ENCODE measurements at places on chromosomes 6 and 20.
A peak's percentile ranks its signal among the peaks of the same experiment; 100 is the strongest.

DNA sequence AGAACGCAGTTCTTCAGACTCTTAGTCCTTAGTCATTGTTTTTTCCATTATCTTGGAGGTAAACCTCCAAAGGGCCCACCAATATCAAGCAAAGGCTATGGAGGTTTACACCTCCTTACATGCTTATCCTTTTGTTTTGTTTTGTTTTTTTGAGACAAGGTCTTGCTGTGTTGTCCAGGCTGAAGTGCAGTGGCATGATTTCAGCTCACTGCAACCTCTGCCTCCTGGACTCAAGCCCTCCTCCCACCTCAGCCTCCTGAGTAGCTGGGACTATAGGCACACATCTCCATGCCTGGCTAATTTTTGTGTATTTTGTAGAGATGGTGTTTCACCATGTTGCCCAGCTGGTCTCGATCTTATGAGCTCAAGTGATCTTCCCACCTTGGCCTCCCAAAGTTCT, 26.3 kb downstream of the ADGRG6 start:
- DNase-seq, result no peak

- DNase-seq, result no peak
Observed at GRCh38 chr6:84671183-84671582, 93.2 kb downstream of the TBX18 start.

DNA sequence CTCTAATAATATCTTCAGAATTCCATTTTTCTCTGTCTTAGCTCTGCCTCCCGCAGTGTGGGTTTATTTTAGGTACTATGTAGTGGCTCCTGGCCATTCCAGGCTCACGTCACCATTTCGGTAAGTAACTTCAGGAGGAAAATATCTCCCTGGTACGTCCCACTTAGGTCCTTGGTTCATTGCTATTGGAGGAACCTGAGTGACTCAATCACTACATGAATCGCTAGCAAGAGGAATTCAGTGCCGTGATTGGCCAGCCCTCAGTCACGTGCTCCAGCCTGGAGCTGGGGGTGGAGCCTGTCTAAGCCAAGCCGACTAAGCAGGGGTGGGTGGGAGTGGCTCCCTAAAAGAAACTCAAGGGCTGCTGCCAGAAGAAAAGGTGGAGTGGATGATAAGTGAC, 67.3 kb upstream of the E2F3 start:
- DNase-seq, result no peak

GRCh38 chr20:57316795-57317201, 12.8 kb upstream of the SPO11 start:
- no peak for DNase-seq

DNA sequence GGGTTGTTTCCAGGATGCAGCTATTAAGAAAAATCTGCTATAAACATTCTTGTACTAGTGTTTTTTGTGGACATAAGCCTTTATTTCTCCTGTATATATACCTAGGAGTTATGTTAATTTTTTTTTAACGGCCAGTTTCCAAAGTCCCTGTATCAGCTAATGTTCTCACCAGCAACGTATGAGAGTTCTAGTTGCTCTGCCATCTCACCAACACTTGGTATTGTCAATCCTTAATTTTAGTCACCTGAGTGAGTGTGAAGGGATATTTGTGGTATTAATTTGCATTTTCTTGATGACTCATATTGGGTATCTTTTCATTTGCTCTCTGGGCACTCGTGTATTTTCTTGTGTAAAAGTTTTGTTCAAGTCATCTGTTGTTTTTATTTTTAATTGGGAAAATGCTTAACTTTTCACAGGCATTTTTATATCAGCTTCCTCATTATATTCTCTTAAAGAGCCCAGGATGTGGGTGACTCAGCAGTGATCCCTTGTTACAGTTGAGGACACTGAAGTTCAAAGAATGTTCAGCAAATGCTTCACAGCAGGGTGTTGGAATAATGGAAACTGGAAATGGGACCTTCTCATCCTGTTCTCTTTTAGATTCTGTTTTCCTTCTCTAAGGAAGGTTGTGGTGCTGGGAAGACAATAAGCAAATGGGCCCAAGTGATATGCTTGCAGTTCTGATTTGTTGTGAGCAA, 211.7 kb upstream of the PRND start:
- peak; percentile 73 for DNase-seq

DNA sequence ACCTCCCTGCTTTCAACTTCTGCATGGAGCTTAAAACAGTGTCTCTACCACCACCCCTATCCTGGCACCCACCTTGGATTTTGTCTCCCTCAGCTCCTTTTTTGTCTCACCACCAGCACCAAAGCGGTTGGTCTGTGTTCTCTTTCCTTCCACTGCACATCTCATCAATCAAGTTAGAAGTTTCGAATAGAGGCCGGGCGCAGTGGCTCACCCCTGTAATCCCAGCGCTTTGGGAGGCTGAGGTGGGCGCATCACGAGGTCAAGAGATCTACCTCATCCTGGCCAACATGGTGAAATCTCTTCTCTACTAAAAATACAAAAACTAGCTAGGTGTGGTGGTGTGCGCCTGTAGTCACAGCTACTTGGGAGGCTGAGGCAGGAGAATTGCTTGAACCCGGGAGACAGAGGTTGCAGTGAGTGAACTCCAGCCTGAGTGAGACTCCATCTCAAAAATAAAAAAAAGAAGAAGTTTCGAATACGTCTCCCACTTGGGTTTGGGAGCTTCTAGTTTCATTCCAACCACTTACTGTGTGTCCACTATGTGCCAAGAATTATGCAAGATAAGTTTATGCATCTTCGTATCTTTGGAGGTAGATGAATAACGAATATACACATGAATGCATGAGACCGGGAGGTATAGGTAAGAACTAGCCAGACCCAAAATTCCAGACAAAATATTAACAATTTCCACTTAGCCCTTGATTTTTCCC, 5.9 kb downstream of the PCED1A start:
- DNase-seq, result no peak

DNA sequence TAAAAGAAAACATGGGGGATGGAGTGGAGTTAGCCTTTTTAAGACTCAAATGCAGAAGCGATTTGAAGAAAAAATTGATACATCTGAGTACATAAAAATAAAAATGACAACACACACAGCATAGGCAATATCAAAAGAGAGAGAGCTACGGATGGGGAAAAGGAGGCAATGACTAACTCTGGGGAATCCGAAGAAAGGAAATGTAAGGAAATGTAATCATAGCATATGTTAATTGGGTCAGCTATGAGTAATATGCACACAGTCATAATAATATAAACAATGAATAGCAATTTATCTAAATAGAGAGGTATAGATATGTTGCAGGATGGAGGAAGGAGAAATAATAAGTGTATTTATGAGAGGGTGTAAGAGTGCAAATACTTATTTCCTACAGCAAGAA, 83.4 kb downstream of the NOL4L start:
- no peak for DNase-seq

DNA sequence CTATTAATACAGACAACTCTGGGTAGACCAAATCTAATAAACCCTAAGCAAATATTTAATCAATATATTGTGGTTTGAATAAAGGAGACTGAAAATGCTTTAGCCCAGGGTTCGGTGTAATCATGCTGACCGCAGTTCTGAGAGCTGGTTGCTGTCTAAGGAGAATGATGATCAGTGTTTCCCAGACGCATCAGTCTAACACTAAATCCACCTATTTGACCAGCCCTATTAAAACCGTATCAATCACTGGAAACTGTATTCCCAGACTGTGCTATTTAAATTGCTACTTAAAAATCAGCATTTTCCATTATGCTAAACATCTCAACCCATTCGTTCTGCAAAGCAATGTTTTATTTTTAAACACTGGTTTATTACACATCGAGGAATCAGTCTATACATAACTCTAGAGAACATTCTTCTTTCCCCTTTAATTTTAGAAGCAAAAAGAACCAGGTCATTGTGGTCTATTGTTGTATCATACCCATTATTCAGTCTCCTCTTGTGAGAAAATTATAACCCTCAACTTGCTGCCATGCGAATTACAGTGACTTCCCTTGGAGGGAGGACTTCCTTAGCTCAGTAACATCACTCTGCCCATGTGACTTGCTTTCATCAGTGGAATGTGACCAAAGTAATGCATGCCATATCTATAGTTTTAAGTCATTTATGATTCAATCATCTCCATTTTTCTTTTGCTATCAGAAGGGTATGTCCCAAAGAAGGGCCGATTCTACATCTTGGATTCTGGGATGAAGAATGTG, 515.2 kb upstream of the JAG1 start:
- no peak for DNase-seq

DNA sequence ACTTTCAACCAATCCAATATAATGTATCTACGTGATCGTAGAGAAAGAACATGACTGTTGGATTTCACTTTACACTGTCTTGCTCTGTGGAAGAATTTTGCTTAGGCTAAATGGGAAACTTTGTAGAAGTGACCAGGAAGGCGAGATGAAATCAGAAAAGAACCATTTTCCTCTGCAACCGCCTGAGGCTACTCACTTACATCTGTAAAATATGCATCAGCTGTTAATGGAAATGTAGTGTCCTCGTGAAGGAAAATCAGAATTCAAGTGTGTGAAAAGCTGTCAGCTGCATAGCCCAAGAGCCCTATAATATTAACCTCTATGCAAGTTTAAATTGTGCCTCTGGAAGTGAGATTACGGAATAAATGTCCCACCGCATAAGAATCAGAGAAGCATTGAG, 277.9 kb downstream of the C6orf118 start:
- no peak for DNase-seq

- DNase-seq, result peak; percentile 51
Observed at GRCh38 chr6:100461917-100462705, 2.6 kb downstream of the SIM1 start.

DNA sequence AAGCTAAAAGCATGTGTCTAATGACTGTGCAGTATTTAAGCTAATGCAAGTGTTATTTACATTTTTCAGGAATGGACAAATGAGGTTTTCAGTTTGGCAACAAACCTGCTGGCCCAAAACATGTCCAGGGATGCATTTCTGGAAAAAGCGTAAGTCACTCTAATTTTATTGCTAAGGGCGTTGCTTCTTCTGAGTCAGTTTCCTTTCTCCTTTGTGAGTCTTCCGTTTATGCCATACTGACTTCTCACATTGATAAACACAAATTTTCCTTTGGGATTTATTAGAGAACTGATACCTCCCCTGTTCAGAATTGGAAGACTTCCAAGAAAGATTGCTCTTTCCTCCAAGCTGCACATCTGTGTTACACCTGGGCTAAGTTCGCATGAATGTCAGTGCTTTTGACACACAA, 422.9 kb upstream of the PLCB4 start:
- peak; percentile 13 for DNase-seq

- DNase-seq, result no peak
Observed at GRCh38 chr20:3161316-3162079, 1.8 kb upstream of the FASTKD5 start.

DNA sequence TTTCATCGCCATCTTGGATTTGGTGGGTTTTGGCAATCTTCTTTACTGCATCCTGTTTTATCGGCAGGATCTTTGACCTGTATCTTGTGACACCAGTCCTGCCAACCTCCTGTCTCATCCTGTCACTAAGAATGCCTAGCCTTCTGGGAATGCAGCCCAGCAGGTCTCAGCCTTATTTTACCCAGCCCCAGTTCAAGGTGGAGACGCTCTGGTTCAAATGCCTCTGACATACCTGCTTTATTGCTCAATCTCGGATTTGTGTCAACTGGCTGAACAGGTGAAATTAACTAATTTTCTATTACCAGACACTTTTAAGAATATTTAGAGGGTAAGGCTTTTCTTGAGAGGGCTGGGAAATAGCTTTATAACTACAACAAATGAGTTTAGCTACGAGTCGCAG, 102.5 kb downstream of the SASH1 start:
- peak; percentile 51 for DNase-seq

GRCh38 chr6:110828396-110828795, 13.1 kb upstream of the CDK19 start:
- peak; percentile 7 for DNase-seq

GRCh38 chr6:111748231-111748647, 125.0 kb downstream of the FYN start:
- no peak for DNase-seq

- DNase-seq, result no peak
Observed at GRCh38 chr20:669573-669972, 6.0 kb downstream of the SCRT2 start.

DNA sequence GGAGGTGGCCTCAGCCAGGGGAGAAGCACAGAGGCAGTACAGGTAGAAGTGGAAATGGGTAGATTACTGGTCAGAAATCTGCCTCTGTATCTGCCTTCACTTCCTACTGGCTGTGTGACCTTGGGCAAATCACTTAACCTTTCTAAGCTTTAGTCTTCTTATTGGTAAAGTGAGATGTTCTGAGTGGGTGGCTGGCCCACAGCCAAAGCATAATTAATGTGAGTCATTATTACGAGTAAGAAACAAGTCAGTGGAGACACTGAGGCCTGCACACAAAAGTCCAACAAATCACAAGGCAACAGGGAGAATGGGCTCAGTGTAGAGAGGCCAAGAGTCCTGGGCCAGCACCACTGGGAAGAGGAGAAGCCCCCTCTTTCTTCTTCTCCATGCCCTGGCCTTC, 39.1 kb downstream of the NRN1 start:
- DNase-seq, result peak; percentile 59

DNA sequence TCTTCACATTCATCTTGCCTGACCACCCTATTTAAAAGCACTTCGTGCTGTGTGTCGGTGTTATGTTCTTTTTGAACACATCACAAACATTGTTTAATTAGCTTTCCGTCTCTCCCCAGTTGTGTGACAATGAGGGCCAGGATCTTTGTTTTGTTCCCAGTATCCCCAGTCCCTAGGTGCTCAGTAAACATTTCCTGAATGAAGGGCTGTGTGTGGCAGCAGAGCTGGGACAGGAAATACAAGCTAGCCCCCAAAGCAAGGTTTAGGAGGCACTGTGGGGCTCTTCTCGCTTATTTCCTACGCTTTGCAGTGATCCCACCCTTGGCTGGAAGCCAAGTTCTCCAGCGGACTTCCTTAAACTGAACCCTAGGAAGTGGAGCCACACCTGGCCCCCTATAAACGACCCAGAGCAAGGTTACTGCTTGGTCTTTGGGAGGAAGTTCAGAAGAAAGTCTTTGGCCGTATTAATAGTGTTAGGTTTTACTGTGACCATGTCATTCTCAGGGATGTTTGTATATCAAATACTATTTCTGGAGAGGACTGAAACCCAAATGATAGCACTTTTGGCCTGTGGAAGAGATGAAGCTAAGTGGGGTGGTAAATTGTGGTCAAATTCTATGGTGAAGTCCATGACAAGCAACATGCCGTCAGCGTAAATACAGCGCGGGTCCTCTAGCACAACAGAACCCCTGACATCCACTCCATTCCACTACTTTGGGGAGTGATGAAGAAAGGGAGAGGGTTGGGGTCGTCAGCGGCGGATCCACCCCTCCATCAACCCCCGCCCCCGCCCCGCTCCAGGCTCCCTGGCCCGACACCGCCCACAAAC, 570 bp upstream of the FANCE start:
- no peak for DNase-seq

DNA sequence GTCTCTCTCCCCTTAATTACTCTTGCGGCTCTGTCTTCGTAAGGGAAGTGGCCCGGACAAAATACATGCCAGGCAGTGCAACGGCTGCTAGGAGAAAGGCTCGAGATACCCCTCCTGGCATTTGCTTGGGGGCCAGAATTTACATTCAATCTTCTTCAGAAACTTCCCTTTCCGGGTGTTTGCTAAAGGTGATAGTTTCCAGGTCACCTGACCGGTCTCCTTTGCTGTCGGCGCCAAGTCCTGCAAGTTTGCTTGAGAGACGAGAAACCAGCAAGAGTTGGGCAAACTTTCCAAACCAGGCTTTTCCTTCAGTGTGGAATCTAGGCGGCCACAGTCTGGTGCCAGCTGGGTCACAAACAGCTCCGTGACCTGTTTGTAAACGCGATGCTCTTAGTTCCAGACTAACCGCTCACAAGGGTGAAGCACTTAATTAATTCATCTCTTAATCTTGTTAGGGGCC, 563 bp upstream of the SRSF3 start:
- peak; percentile 73 for DNase-seq
